Left cardiac atrium (tissue), 4 donors: ENCODE measurements at places on chromosomes 11 and 22. TPM values are rescaled to one million over a fixed set of nuclear protein-coding genes. Genes with fewer than 3 reads are reported as not detected.

DNA sequence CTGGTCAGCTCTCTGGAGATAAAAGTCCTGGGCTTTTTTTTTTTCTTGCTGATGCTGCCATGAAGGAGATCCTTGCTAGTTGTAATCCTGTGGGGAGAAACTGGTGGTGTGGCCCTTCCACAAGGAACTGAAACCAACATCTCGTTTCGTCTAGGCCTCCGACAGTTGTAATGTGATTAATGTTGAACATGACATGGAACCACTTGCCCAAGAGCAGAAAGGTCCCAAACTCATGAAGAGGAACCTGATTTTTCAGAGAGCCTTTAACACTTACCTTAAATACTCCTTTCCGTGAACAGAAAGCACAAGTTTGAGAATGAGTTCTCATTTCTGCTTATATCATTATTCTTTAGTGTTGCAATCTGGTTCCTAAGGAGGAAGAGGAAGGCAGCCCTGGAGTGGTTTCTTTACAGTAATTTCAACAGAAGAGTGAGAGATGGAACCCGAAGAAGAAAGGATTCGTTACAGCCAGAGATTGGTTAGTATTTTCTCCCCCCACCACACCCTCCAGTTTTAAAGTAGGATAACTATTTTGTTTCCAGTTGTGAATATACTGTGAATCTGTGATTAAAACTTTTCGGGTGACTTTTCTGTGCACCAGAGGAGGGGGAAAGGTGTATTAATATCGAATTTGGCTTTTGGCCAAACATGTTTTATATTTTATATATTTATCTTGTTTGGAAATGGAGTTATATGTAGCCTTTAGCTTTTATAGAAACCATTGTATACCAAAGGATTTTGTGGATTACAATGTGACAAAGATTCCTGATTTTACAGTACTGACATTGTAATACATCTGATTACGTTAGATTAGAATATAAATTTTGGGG, 2.0 kb downstream of the KDM2A start:
- DNase-seq: no peak

DNA sequence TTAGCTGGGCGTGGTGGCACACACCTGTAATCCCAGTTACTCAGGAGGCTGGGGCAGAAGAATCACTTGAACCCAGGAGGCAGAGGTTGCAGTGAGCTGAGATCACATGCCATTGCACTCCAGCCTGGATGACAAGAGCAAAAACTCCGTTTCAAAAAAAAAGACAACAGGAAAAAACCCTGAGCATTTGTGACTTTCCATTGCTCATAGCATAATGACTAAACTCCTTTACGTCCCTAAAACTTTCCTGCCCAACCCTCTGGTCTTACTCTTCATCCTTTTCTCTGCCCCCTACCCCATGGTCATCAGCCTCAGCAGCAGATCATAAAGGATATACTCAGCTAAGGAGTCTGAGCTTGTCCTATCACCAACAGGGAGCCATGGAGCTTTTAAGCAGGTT, 6.8 kb upstream of the LDLRAD3 start:
- no peak for DNase-seq

Gene SLC5A1
- 60.5 TPM for total RNA-seq

Gene CHRM4
- total RNA-seq: 0.21 TPM

Gene BLID
- 0.68 TPM for total RNA-seq

- no peak for DNase-seq
These were observed 511.2 kb downstream of the BUD13 start for GRCh38 chr11:116261606-116262005.

- DNase-seq: no peak
These were observed 123.4 kb downstream of the CYP2R1 start for GRCh38 chr11:14768526-14769188.

Gene MS4A6A
- total RNA-seq: 155 TPM
